ENCODE measurements at places on chromosomes 2 and 18.
A peak's percentile ranks its signal among the peaks of the same experiment; 100 is the strongest.

DNA sequence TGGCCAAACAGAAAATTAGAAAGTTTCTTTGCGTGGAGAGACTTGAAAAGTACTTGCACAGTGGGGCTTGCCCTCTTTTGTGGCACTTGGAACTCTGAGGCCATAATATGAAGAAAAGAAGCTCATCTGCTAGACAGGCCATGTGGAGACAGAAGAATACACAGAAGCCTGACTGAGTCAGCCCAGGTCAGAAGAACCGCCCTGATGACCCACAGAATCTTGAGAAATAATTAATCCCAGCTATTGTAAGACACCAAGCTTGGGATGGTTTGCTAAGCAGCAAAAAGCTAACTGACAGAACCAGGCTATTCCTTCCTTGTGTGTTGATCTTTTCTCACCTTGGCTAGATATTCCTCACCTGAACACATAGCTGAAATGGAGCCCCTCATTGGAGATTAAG, 33.7 kb downstream of the G6PC2 start:
- no peak for DNase-seq

- no peak for DNase-seq
These were observed 101.0 kb upstream of the SIX3 start for GRCh38 chr2:44840503-44840850.

GRCh38 chr18:50509012-50509411, 50.9 kb upstream of the MAPK4 start:
- no peak for DNase-seq

DNA sequence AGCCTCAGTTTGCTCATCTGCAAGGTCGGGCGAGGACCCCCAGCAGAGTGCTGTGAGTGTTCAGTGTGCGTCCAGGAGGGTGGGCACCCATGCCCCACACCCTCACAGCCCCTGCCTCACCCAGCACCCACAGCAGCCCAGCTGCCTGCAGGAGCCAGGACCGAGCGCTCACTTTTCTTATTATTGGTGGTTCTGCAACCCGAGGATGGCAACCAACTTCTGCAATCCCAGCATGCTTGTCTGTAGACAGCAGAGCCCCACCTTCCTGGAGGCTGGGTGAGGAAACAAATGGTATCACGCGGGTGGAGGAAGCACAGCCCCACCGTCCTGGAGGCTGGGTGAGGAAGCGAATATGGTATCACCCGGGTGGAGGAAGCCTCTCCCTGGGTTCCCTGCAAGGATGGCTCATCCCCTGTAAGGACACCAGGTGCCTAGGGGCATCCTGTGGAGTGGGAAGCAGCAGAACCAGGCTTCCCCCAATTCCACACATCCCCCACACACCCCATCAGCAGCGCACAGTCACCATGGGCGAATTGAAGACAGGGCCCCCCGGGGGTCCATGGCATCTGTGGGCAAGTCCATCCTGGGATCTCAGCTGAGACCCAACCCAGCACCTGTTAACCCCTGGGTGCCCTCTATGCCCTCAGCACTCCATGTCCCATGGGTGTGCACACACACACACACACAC, 220.5 kb upstream of the RAB6C start:
- no peak for DNase-seq

DNA sequence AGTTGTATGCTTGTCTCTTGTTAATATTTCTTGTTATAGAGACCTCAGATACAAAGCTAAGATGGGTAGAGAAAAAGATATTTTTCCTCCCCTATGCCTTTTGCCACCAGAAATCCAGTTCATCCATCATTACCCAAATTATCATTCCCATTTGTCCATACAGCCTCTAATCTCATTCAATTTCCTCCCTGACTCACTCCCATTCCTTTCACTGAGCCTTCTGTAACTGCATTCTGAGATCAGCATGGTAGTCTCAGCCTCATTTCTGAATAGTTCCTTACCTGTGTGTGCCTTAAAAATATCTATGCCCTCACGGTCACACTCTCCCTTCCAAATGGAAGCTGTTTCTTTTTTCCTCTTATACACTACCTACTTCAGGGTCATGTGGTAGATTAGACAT, 15.7 kb upstream of the PIK3C3 start:
- DNase-seq = no peak

DNA sequence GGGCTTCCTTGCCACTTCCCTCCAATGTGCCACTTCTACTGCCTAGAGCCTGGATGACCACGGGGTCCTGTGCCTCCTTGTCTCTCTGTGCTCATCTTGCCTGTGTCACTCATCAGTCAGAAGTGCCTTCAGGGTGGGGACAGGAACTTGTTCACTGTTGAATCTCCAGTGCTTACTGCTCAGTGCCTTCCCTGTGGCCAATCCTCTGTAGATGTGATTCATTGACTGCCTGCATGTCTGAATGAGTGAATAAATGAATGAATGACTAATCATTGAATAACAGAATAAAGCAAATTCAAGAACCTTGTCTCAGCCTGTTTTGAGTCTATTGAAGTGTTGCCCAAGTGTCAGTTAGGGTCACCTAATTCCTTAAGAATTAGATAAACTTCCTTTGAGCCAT, 42.3 kb upstream of the FAM136A start:
- no peak for DNase-seq

GRCh38 chr2:154549869-154550268, 148.6 kb upstream of the KCNJ3 start:
- DNase-seq = no peak

DNA sequence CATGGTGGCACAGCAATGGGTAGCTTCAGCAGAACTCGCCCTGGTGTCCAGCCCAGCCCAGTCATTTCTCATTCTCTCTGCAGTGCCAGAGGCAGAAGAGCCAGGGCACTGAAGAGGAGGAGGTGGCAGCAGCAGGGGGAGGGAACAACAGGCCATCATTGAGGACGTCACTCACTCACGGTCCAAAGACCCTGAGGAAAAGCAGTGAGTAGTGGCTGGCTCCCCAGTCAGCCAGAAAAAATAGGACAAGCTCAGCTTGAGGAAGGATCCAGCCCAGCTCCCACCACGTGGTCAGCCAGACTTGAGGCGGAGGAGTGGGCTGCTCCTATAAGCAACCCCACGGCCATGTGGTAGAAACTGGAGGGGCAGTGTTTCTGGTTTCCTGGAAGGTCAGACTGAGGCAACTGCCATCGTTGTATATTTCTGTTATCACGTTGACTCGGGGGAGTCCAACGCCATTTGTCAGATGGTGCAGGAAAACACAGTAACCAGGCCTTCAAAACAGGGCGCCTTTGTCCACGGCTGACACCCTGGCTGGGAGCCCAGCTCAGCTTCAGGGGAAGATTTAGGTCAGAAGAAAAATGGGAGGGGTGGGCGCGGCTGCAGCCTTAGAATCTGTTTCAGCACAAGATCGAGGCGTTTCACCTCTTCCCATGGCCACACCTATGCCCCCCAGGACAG, 19.0 kb upstream of the TMEM247 start:
- DNase-seq = no peak

DNA sequence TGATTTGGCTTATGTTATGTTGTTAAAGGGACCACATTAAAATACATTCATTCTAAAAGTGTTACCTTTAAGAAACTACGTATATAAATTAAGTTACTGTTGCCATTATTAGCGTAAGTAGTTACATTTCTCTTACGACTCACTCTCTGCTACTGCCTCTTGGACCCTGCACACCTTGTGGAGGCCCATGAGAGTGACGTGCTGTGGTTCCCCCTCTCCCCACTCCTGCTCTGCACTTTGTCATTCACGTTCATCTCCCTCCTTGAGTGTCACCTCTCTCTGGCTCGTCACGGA, 830 bp upstream of the MERTK start:
- no peak for DNase-seq

- peak; percentile 65 for DNase-seq
These were observed 258 bp downstream of the MGAT4A start for GRCh38 chr2:98730707-98731040.

DNA sequence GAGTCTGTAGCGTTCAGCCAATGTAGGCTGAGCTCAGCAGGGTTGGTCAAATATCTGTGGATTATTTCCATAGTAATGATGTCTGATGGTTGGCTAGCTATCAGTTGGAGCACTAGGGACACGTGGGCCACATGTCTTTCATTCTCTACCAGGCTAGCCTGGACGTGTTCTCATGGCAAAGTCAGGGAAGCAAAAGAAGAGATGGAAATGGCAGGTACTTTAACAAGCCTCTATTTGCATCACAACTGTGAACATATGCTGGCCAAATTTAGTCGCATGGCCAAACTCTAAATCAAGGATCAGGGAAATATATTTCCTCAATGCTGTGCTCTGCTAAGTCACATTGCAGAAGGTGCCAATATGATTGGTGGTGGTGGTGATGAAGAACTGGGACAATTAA, 371.6 kb upstream of the CHST9 start:
- no peak for DNase-seq

DNA sequence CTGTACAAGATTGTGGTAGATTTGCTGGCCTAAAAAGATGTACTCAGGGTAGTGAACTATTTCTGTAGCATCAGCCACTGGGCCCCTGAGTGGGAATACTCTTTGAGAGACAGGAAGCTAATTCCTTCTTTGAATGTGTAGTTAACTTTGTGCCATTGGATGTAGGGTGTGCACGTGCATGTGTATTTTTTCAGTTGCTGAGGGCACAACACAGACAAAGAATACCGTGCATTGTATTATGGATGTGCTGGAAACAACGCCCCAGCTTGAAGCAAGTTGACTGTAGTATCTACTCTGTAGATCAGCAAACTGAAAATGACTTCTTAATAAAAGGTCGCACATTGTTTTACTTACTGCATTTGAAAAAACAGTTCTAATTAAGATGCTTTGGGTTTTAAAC, 14.1 kb downstream of the CRIM1 start:
- no peak for DNase-seq

DNA sequence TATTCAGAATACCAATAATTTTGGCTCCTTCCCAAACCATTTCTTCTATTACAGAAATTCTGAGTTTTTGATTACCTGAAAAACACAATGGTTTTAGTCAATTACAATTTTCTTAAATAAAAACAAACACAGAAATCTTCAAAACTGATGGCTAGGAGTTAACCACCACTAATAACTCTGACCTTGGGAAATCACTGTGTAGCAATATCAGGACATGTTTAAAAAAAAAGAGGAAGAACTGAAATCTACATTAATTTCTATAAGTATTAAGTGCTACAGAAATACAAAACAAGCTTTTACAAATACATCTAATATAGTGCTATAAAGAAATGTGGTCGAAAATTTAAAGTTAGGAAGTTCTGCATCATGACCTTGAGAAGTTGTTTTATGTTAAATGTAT, 14.9 kb downstream of the L3MBTL4 start:
- DNase-seq = no peak

DNA sequence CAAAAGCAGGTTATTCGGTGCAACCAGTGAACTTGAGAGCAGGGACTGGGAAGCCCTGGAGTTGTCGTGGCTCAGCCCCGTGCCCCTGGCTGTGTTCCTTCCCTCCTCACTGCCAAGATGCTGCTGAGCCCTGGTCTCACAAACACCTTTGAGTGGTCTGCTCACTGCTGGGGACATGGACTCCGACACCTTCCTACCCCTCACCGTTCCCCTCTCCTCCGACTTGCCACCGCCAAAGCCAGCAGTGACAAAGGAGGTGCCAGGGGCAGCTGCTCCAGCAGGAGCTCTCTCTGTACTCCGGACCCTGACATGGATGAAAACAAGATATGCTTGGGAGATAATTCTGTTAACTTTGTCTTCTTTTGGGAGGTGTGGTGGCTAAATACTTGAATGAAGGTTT, 17.9 kb downstream of the LRRFIP1 start:
- DNase-seq = no peak

GRCh38 chr2:183606022-183606717, 481.9 kb downstream of the NUP35 start:
- DNase-seq = no peak

GRCh38 chr2:96083064-96083939, 33.1 kb downstream of the ADRA2B start:
- no peak for DNase-seq

DNA sequence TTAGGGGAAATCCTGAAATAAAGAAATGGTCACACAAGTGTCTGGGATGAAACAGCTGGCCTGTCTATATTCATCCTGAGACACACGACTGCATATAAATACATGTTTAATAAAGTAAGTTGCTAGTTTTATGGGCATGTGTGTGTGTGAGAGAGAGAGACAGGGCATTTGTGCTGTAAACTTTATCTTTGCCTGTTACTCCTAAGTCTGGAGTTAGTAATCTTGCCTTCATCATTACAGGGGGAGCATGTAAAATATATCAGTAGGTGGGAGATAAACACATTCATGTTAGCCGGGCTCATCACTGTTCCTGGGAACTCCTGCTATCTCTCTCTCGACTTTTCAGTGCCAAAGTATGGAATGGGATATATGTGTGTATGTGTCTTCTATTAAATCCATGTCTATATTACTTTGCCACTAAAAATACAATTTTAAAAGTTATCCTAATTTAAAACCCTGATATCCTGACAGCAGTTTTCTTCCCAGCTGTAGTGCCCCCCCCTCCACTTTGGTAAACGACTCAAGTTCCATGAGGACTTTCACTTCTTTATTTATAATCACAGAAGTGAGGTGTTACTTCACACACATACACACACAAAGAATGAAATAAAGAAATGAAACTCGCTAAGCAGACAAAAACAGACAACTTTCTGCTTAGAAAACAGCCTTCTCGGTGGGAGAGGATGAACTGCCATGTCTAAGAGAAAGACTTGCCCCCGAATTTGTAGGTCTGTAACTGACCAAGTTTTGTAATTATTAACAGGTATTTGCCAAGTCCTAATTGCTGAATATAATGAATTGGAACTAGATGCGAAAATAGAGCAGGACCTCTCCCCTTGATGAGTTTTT, 947 bp downstream of the ZEB2 start:
- no peak for DNase-seq

DNA sequence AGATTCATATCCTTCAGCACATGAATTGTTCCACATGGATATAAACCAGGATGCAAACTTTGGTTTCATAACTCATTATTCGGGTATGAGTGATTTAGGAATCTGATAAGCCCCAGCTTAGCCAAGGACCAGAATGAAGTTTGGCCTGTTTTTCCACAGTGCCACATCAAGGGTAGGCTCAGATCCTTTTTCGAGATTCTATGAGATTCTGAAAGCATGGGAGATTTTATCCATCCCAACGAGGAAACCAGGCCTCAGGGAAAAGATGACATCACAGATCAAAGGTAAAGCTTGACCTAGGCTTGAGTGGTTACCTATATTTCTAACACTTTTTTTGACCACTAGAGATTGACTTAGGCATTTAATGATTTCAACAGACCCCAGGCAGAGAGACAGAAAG, 590.8 kb upstream of the PKDCC start:
- no peak for DNase-seq

- DNase-seq = no peak
These were observed 19.2 kb downstream of the RMP24 start for GRCh38 chr18:35991696-35992095.

DNA sequence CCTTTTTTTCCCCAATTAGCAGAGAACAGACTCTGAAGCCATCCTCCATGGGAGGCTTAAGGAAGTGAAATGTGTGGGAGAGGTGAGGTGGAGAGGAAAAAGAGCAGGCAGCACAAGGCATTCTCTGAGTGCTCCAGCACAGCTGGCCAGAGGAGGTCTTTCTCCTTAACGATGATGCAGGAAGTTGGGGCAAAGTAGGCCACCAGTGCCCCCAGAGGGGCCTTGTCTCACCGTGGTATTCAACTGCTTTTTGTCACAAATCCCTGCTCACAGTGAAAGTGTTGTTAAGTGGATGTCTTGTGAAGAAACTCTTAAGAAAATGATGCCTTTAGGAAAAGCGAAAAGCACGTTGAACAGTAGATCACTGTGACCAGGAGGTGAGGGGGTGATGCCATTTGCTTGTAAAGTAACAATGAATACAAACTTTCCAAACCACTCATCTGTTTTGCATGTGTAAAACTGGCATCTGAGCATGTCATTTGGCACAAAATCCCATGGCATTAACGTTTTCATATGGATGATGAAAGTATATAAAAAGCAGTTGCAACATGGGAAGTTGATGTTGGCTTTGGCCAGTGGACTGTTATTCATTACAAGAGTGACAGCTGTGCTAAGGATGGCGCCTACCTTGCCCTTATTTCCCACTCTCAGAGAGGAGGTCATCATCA, 49.2 kb upstream of the CDC42EP3 start:
- no peak for DNase-seq

All from central memory CD4-positive, alpha-beta T cell (primary cell).